NT2/D1 (cell line): ENCODE measurements at places on chromosomes 13 and 19.

DNA sequence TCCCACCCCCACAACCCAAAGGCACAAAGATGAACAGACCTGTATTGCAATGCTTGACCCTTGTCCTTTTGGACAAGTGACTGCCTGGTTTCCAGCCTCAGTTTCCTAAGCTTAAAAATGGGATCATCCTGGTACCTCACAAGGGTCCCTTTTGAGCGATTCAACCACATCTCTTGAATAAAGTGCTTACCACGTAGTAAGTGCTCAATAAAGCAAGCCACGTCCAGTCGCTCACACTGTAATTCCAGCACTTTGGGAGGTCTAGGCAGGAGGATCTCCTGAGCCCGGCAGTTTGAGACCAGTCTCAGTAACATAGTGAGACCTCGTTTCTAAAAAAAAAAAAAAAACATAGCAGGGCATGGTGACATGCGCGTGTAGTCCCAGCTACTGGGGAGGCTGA, 1.2 kb downstream of the DLL3 start:
- no peak for DNase-seq

DNA sequence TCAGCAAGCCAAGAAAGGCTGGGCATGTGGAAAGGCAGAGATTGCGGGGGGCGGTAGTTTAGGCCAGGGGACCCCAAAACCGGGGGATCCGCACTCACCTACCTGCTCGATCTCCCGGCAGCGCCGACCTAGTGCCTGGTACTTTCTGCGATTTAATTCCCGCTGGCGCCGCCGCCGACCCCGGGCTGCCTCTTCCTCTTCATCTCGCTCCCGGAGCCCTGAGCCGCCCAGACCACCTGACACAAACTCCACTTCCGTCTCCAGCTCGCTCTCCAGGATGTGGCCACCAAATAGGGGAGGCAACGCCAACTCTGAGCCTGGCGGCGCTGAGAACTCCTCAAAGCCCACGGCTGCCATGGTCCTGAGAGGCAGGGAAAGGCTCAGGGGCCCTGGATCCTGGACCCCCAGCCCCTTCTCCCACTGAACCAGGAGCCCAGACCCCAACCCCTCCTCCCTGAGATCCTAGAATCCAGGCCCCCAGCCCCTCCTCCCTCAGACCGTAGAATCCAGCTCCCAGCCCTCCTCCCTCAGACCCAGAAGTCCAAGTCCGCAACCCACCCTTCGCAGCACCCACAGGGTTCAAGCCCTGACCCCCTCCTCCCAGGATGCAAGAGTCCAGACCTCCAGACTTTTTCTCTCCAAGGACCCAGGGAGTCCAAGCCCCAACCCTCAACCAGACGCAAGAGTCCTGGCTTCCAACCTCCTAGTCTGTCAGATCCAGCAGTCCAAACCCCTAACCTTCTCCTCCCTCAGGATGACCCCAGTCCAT, 933 bp downstream of the TFPT start:
- DNase-seq: no peak

DNA sequence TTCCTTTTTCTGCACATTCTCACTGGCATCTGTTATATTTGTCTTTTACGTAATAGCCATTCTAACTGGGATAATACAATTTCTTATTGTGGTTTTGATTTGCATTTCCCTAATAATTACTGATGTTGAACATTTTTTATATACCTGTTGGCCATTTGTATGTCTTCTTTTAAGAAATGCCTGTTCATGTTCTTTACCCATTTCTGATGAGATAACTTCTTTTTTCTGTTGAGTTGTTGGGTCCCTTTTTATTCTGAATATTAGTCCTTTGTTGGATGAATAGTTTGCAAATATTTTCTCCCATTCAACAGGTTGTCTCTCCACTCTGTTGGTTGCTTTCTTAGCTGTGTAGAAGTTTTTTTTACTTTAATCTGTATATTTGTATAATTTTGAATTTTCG, 147.7 kb upstream of the TRPC4 start:
- no peak for DNase-seq

DNA sequence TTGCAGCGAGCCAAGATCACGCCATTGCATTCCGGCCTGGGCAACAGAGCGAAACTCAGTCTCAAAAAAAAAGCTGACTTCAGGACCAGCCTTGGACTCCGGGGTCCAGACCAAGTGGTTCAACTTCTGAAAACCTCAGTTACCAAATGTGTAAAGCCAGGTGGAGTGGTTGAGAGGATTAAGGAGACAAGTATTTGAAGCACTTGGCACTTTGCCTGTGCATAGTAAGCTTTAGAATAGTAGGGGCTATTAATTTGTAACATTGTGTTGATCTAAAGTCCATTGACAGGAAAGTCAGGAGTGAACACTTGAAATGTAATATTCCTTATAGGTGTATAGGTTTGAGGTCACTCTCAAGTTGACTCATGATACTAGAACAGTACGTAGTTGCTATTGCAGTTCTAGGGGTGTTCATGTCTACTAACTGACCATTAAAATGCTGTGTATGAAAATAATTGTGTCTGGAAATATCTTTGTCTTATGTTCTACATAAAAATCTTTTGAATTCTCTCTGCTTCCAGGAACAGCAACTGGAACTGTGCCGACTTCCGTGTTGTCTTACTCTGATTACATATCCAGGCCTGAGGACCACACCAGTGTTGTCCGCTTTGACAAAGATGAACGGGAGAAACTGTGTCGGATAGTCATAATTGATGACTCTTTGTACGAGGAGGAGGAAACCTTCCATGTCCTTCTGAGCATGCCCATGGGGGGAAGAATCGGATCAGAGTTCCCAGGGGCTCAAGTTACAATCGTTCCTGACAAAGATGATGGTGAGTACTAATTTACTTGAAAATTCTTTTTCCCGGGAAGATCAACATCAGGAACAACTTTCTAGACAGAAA, 97.4 kb downstream of the FREM2 start:
- no peak for DNase-seq

DNA sequence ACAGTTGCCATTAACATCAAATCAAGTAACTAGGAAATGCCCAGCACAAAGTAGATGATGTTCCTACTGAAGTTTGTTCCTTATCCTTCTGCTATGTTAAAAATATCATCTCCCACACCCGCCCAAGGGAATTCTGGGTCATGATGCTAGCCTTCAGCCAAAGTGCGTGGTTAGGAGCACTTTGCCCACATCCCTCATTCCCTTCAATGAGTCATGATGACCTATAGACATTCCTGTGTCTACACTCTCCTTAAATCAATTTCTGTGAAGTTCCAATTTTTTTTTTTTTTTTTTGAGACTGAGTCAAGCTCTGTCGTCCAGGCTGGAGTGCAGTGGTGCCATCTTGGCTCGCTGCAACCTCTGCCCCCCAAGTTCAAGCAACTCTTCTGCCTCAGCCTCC, 17.0 kb downstream of the RXFP2 start:
- DNase-seq: no peak

- no peak for DNase-seq
These were observed 48.4 kb downstream of the MYO16 start for GRCh38 chr13:108677806-108678205.

DNA sequence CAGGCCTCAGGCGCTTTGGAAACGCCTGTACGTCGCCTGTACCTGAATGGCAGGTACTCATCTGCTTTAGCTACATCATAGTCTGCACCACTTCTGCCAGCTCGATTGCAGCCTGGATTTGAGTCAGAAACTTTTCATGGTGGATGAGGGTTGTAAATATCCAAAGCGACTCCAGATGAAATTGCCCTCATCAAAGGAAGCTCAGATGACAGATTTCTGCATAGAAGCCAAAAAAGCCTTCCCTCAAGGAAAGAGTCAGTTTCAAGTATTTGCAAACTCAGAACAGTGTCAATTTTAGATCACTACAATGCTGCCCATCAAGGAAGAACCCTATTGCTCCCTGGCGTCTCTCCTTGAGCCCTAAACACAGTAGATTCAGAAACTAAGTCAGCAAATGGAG, 38.8 kb upstream of the IGFL4 start:
- no peak for DNase-seq

GRCh38 chr19:49017666-49018351, 918 bp upstream of the LHB start:
- DNase-seq: no peak

- no peak for DNase-seq
These were observed 500 bp downstream of the AP3D1 start for GRCh38 chr19:2150794-2151338.

DNA sequence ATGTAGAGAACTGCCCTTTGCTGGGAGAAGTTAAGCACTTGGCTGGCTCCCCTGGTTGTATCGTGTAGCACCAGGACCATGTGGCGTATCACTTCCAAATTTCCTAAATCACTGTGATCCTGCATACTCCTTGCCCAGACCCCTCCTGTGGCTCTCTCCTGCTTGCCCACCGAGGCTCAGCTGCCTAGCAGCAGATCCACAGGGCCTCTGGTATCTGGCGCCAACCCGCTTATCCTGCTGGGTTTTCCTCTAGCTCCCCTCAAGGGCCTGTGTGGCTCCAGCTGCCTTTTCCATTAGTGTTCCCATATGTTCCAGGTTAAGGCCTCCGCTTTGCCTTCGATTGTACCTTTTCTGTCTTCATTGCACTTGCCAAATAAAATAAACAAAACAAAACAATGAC, 16.5 kb downstream of the LRCH1 start:
- DNase-seq: no peak

- no peak for DNase-seq
These were observed 250.7 kb downstream of the DCT start for GRCh38 chr13:94228763-94229162.

DNA sequence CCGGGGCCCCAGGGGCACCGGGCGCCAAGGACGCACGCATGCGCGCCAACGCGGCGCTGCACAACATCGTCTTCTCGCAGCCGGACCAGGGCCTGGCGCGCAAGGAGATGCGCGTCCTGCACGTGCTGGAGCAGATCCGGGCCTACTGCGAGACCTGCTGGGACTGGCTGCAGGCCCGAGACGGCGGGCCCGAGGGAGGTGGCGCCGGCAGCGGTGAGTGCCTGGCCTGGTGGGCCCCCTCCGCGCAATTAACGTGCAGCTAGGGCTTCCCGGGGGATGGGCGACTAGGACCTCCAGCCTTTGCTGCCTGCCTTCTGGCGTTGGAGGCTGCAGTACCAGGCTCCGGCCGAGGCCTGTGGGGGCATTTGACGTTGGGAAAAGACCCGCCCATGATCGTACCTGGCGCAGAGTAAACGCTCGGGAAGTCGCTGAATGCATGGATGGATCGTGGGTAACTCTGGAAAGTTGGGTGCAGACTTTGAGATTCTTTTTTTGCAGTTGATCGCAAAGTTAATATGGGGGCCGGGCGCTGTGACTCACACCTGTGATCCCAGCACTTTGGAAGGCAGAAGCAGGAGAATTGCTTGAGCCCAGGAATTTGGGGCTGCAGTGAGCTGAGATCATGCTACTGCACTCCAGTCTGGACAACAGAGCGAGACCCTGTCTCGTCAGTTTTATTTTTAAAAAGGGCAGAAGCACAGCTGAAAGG, 7.3 kb downstream of the APC2 start:
- DNase-seq: no peak

DNA sequence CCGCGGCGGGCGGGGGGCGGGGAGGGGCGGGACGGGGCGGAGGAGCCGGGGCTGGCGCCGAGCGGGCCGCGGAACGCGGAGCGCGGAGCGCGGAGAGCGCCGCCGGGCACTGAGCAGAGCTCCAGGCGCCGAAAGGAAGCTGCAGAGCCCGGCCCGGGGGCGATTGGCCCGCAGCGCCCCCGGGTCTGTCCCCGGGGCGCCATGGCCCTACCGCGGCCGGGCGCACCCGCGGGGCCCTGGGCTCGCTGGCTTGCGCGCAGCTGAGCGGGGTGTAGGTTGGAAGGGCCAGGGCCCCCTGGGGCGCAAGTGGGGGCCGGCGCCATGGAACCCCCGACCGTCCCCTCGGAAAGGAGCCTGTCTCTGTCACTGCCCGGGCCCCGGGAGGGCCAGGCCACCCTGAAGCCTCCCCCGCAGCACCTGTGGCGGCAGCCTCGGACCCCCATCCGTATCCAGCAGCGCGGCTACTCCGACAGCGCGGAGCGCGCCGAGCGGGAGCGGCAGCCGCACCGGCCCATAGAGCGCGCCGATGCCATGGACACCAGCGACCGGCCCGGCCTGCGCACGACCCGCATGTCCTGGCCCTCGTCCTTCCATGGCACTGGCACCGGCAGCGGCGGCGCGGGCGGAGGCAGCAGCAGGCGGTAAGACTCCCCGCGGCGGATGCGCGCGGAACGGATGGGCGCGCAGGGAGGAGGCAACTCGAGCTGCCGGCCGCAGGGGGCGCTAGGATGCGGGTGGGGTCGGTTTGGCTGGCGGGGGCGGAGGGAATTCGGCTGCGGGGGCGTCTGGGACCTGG, at the start of gene PDE4A:
PDE4A (plus strand) TSS at position 95 of the 796 bp plus-strand sequence; CDS start at position 322, 227 bp downstream.
- DNase-seq: no peak

GRCh38 chr13:20939662-20940061, 37.1 kb upstream of the XPO4 start:
- no peak for DNase-seq

DNA sequence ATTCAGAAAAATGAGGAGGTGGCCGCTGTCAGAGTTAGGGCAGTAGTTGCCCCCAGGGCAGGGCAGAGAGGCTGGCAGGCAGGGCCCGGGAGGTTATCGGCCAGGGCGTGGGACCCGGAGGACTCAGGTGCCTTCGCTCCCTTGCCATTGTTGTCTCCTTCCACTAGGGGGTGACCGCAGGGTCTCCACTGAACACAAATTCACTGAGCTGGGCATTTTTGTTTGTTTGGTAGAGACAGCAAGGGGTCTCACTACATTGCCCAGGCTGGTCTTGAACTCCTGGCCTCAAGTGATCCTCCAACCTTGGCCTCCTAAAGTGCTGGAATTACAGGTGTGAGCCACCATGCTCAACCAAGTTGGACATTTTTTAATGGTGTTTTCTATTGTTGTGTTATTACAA, 25.1 kb downstream of the CARS2 start:
- DNase-seq: peak; percentile 27

DNA sequence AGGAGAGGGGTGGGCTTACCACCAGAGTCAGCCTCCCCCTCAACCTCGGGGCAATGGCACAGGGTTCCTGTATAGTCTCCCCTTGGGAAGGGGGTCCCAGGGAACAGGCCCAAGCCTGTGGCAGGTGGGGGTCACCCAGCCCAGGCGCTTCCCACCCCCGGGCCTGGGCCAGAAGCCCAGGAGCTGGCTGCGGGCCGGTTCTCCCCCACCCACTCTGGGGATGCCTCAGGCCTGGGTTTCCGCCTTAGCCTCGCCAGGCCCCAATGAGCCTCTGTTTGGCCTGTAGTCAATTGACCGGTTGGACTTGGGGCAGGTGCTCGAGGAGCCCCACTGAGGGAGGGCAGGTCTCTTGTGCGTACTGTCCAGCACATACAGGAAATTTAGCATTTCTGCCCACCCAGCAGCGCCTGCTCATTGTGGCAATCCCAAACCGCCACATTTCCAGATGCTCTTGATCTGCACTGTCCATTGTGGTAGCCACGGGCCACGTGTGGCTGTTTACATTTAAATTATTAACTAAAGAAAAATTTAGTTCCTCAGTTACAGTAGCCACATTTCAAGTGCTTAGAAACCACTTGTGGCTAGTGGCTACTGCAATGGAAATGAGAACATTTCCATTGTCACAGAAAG, 9.9 kb downstream of the LYL1 start:
- no peak for DNase-seq

GRCh38 chr13:64164435-64164834, 2748.8 kb upstream of the PCDH20 start:
- no peak for DNase-seq

GRCh38 chr19:50764409-50764808, 5.9 kb upstream of the GPR32 start:
- no peak for DNase-seq

GRCh38 chr19:4077800-4078684, 11.3 kb upstream of the ZBTB7A start:
- DNase-seq: no peak
